Mammary microvascular endothelial cell (primary cell): ENCODE measurements at places on chromosomes 6 and 20. TPM values are rescaled to one million over a fixed set of nuclear protein-coding genes. Genes with fewer than 3 reads are reported as not detected.

The HMGCLL1 gene
- total RNA-seq, result not detected in 2 replicates

The SIRPG gene
- total RNA-seq, result not detected in 2 replicates

The SLC17A2 gene
- not detected in 2 replicates for total RNA-seq

The EYA4 gene
- total RNA-seq, result 0.33 TPM in 1 of 2 replicates, not detected in the other

The HNF4A gene
- not detected in 2 replicates for total RNA-seq

The COL19A1 gene
- total RNA-seq, result not detected in 2 replicates

The POPDC3 gene
- total RNA-seq, result 0.34 and 1.3 TPM in 2 replicates

The EYS gene
- total RNA-seq, result not detected in 2 replicates

The MYL9 gene
- 30.7 and 32.0 TPM in 2 replicates for total RNA-seq

The BPIFB1 gene
- not detected in 2 replicates for total RNA-seq

The HTR1E gene
- total RNA-seq, result not detected in 2 replicates

The TAPBP gene
- total RNA-seq, result 171 and 179 TPM in 2 replicates

The ZBTB12 gene
- 0.53 and 0.54 TPM in 2 replicates for total RNA-seq

The TAF8 gene
- 14.2 and 23.0 TPM in 2 replicates for total RNA-seq
